CD4-positive, alpha-beta T cell treated with Interleukin-4 for 1 hour (primary cell): ENCODE measurements at places on chromosomes 2 and 18.

DNA sequence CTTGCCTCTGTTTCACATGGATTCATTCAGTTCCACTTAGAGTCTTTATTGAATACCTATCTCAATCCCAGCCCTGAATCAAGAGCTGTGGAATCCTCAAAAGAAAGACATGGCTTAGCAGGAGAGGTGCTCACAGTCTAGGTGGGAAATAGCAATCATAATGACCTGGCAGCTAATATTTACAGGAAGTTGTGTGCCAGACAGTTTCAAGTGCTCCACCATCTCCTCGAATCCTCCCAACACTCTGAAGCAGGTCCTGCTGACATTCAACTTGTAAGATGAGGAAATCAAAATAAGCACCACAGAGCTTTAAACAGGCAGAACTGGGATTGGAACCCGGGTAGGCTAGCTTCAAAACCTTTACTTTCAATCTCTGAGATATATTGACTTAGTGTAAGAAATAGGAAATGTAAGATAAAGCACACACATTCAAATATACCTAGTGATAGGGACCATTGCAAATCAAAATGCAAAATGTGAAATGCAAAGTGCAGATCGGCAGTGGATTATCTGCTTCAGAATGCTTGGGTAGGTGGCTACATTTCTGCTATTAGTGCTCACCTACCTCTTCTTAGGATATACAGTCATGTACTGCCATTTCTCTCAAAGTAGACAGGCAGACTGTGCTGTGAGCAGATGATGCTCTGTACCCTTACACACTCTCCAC, 182.0 kb downstream of the PRKCE start:
- DNase-seq = no peak

DNA sequence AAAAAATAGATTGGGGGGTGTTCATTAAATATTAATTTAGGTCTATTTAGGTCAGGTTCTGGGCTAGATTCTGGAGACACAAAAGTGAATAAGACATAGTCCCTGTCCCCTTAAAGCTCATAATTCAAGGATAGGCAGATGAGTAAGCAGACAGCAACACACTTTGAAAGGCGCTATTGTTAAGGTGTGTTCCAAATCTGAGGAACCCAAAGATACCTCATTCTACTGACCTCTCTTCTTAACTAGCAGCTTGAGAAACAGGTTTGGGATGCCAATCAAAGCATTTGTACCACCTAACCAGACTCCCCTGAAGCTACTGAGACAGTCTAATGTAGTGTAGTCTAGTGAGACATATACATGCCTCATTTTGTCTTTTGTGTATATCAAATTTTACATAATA, 34.8 kb downstream of the SEMA4F start:
- DNase-seq = no peak

GRCh38 chr2:126733795-126734194, 77.8 kb downstream of the GYPC start:
- no peak for DNase-seq

DNA sequence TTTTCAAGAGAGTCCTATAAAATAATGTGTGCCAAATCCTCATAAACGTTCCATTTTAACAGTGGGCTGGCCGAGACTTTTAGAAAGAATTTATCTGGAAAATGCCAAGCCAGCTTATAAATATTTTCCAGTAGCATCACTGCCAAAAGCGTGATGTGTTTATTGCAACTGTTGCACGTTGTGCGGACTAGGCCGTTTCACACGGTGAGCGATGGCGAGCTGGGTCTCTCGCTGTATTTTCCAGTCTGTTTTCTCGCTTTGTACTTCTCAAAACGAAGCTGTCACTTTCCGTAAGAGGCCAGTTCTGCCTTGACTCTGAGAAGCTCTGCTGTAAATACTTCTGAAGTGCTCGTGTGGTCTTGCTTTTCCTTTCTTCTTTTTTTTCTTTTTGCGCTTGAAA, 65.0 kb upstream of the ZNF236 start:
- DNase-seq = no peak

GRCh38 chr18:9513971-9514512, 38.7 kb downstream of the RALBP1 start:
- no peak for DNase-seq

GRCh38 chr2:189783451-189783926, 650 bp downstream of the ORMDL1 start:
- DNase-seq = peak; percentile 49

- peak; percentile 53 for DNase-seq
Observed at GRCh38 chr18:45106331-45106774, 425.7 kb downstream of the SETBP1 start.

- DNase-seq = no peak
Observed at GRCh38 chr2:101157272-101157671, 6.1 kb upstream of the TBC1D8 start.

GRCh38 chr2:123609077-123609476, 416.0 kb upstream of the CNTNAP5 start:
- DNase-seq = no peak

DNA sequence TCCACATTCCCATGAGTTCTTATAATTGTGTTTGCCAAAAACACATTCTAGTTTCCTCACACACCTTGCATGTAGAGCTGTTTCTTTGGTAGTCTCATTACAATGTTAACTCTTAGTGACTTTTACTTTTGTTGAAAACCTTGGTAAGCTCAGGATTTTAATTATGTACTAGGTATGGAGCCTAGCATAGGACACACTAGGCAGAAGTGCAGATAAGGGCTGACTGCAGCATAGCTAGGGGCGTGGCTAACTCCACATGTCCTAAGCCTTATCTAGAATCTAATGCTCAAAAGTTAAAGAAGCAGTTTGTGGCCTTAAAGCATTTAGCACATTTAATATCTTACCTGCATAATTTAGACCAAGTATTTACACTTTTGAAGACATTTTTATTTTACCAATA, 153.7 kb upstream of the FBXO11 start:
- no peak for DNase-seq

- no peak for DNase-seq
Observed at GRCh38 chr2:55490554-55490953, 29.0 kb upstream of the CFAP36 start.

DNA sequence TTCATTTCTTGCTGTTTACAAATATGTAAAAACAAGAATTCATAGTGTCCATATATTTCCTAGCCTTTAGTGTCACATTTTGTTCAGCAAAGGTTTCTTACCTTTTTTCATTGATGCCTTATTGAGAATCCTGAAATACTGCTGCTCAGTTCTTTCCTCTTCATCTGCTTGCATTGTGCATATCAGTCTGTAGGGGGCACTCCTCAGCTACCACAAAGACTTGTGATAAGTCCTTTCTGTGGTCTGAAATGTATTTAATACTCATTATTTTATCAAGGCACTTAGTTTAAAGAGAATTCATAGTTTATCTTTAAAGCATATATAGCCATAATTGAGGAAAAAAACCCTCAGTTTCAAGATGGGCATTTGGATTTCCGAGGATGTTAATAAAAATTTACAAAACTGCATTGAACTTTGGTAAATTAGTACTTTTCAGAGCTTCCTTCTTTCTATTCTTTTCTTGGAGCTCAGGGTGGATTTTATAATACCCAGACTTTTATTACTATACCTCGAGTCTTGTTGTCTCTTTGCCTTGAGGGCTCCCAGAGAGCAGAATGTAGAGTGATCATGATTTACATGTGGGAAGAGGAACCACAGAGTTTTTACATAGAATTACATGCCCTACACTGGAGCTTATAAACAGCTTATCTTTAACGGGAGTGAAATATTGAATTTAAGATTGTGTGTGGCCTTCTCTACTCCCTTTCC, 570.1 kb downstream of the PLCL1 start:
- DNase-seq = no peak

- peak; percentile 59 for DNase-seq
Observed at GRCh38 chr2:38653715-38654527, 12.0 kb upstream of the GALM start.
